Purkinje cell (primary cell): ENCODE measurements at places on chromosomes 1 and 21. TPM values are rescaled to one million over a fixed set of nuclear protein-coding genes. Genes with fewer than 3 reads are reported as not detected.

AMPD1 gene
- not detected in 2 replicates for polyA plus RNA-seq

GPR52 gene
- not detected in 2 replicates for polyA plus RNA-seq

SRP9 gene
- 405 and 517 TPM in 2 replicates for polyA plus RNA-seq

RUNX3 gene
- polyA plus RNA-seq = not detected in 2 replicates

ZBED6 gene
- polyA plus RNA-seq = 1.3 and 2.3 TPM in 2 replicates

BTG2 gene
- 0.95 and 1.4 TPM in 2 replicates for polyA plus RNA-seq

DNALI1 gene
- 8.0 and 9.0 TPM in 2 replicates for polyA plus RNA-seq

RIMKLA gene
- 4.9 TPM in 2 replicates for polyA plus RNA-seq

NECTIN4 gene
- polyA plus RNA-seq = not detected in 2 replicates

ELF3 gene
- 0.59 TPM in 1 of 2 replicates, not detected in the other for polyA plus RNA-seq

EDN2 gene
- not detected in 2 replicates for polyA plus RNA-seq

CNR2 gene
- not detected in 2 replicates for polyA plus RNA-seq

CYP2J2 gene
- 0.52 and 2.2 TPM in 2 replicates for polyA plus RNA-seq

MAN1A2 gene
- polyA plus RNA-seq = 32.1 and 33.8 TPM in 2 replicates
